ENCODE measurements at places on chromosomes 1 and 21.

DNA sequence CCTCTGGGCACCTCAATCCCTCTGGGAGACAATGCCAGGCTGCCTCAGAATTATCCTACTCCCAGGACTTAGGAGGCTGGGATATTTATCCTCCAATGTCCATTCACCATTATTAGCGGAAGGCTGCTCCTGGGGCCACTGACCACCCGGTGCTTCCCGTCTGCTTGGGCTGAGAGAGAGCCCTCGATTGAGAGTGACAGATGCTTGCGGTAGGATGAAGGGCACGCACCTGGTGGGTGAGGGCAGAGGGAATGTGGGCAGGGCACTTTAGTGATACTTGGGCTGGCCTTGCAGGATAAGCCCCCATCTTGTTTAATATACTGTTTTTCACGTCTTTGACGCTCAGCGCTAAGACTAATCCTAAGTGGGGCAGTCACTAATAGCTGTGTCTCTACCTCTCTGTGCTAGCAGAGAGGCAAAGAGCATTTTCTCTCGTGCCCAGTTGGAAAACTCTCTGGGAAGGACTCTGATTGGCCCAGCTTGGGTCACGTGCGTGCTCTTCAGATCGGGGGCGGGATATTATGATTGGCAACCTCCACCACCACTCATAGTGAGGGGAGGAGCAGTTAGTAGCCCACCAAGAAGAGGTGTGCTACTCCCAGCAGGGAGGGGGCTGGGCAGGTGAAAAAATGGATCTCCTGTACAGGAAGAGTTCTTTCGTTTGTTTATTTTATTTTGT, 10.6 kb upstream of the PARS2 start:
- peak; percentile 49 for DNase-seq

- DNase-seq = peak; percentile 88
Observed at GRCh38 chr1:110393691-110394492, 3.1 kb upstream of the SLC16A4 start.

- DNase-seq = peak; percentile 67
Observed at GRCh38 chr1:27672750-27673112, 739 bp upstream of the IFI6 start.

DNA sequence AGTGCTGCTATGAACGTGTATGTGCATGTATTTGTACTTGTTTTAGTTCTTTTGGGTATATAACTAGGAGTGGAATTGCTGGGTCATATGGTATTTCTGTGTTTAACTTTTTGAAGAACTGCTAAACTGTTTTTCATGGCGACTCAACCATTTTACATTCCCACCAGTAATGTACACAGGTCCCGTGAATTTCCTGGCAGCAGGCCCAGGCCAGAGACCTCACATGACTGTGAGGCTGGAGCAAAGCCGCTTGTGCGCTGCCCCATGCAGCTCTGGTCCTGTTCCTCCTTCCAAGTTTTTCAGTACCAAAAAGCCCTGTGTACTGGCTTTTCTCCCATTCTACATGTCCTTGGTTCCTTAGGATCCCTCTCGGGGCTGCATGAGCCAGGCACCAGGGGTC, 29.6 kb downstream of the ACOT11 start:
- DNase-seq = peak; percentile 56

- no peak for DNase-seq
Observed at GRCh38 chr21:35988416-35989137, 71.7 kb downstream of the SETD4 start.

DNA sequence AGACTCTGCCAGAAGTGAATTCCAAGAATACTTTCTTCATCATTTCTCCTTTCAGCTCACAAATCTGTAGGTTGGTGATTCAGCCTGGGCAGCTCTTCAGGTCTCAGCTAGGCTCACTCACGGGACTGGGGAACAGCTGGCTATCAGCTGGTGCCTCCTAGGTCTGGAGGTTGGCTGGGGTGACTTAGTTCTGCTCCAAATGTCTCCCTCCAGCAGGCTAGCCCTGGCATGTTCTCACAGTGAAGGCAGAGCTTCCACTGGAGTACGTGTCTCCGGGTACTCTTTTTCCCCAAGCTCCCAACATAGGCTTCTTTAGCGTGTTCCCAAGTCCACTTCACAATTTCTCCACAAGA, 12.5 kb upstream of the VAMP4 start:
- peak; percentile 80 for DNase-seq

GRCh38 chr1:192550922-192551534, 24.5 kb upstream of the RGS1 start:
- DNase-seq = peak; percentile 93
